ENCODE measurements at places on chromosomes 3 and 15.
A peak's percentile ranks its signal among the peaks of the same experiment; 100 is the strongest.

DNA sequence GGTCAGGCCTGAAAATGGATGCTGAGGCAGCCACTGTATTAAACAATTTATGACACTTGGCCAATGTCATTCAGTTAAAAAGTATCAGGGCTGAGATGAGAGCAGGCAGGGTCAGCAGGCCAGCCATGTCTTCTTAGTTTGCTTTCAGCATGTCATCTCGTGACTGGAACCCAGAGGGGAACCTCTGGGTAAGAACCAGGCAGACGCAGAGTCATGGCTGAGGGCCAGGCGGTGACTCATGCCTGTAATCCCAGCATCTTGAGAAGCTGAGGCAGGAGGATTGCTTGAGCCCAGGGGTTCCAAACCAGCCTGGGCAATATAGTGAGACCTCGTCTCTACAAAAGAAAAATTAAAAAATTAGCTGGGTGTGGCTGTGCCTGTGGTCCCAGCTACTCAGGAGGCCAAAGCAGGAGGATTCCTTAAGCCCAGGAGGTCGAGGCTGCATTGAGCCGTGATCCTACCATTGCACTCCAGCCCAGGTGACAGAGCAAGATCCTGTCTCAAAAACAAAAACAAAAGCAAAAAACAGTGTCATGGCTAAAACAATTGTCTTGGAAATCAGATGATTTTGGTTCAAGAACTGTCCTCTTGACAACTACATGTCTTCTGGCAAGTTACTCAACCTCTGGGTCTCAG, 11.7 kb downstream of the BCL2L10 start:
- no peak for DNase-seq

- DNase-seq, result no peak
These were observed 143.6 kb upstream of the GRM7 start for GRCh38 chr3:6717026-6717943.

GRCh38 chr15:64580696-64581407, 120.5 kb downstream of the ZNF609 start:
- no peak for DNase-seq

DNA sequence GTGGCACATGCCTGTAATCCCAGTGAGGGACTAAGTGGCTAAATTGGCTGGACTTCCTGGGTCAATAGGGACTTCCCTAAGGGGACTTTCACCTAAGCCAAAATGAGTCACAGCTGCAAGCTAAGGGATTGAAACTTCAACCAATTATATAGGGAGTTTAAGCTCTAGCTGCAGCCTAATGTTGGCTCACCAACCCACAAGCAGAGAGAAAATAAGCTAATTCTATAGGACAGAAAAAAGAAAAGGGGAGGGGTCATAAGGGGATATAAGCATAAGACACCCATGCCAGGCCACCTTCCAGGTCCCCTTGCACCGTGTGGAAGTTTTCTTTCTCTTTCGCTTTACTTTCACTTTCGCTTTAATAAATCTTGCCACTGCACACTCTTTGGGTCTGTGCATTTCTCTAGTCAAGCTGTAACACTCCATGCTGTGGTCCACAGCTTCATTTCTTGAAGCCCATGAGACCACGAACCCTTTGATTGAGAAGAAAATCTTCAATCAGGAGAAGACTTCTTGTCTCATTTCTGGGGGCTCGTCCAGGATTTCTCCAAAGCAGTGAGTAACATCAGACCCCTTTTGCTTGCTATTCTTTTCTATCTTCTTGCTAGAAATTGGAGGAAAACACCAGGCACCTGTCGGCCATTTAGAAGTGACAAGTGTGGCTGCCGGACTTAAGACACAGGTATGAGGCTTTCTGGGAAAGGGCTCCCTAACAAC, 192.3 kb downstream of the IGSF11 start:
- DNase-seq, result no peak

- DNase-seq, result no peak
These were observed 18.1 kb upstream of the TRAT1 start for GRCh38 chr3:108804437-108804836.

DNA sequence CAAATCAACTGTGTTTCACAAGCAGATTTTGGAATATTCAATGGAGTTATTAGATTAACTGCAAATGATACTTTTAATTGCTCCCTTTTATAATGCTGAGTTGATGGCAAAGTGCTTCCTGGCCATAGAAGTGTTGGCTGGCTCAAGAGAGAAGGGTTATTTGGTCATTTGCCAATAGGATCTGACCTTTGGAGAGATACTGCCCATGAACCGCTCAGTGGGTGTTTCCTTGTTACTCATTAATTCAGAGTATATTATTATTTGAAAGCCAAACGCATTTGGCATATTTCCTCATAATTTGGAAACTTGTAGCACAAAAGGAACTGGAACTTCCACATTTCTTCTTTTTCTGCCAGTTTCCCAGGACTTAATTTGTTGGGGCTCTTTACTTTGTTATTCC, 234.7 kb downstream of the CDIN1 start:
- no peak for DNase-seq

GRCh38 chr15:39326306-39326975, 254.4 kb upstream of the THBS1 start:
- no peak for DNase-seq

GRCh38 chr3:189512039-189512438, 119.2 kb upstream of the TP63 start:
- peak; percentile 2 for DNase-seq

GRCh38 chr15:37425541-37425940, 325.2 kb upstream of the MEIS2 start:
- no peak for DNase-seq

DNA sequence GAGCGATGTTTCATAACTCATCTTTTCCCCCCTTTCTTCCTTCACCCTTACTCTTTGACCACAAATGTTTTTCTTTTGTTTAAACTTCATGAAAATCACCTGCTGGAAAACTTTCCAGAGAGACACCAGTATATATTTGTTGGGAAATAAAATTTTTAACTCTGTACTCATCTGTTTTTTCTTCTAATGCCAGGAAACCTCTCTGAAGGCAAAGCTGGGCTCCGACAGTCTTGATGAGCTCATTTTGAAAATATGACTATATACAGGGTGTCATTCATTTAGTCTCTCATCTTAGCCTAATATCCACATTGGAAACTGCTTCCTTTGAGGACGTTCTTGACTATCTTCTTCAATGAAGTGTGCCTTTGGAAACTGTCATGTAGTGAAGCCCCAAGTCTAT, 339.6 kb upstream of the ROBO2 start:
- no peak for DNase-seq

DNA sequence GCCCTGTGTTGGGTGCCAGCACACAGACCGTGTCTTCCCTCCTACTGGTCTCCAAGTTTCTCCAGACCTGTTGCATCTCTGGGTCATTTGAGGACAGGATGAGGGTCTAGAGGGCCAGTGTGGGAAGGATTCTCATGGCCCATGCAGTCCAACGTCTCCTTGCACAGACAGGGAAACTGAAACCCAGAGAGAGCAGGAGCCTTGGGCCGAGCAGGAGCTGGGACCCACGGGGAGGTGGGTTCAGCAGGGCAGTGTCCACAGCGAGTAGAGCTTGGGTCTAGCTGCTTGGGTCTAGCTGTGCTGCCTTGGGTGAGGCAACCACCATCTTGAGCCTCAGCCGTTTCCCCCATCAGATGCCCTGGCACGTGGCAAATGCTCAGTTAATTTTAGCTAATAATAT, 32.3 kb downstream of the HDAC11 start:
- DNase-seq, result no peak

DNA sequence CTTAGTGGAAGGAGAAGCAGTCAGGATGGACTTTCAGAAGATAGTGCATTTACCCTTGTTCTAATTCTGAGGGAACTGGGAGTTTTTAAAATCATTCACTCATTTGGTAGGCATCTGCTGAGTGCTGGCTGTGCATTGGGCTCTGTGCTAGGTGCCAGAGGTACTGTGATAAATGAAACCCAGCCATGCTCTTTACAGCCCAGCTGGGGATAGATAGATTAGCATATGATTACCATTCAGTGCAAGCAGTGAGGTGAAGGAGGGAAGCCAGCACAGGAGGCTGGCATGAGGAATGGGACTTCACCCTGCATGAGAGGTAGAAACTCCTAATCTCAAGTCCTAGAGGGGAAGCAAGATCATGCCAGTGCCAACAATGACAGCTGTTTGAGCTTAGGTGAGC, 361.9 kb upstream of the TRIM42 start:
- DNase-seq, result no peak

- DNase-seq, result no peak
These were observed 969 bp upstream of the DNAJC19 start for GRCh38 chr3:180990505-180990904.

DNA sequence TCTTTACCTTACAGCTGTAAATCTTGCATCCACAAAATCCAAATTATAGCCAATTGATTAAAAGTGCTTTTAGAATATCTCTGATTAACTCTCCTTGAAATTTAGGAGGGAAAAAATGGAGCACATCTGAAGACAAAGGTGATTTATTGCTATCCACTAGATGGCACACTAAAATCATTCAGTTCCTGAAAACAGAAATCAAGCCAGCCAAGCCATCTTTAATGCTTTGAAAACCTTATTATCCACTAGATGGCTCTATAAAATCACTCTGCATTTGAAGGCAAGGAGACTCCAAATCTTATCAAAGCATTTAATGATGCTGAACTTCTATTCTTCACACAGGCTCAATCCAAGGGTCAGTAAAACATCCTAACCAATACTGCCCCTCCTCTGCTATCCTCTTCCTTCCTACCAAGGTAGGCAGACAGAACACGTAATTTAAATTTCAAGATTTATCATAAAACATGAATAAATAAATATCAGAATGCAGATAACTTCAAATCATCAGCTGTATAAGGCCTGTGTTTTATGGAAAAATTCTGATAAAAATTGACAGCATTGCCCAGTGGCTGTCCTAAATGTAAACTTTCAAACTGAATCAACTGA, 48.4 kb downstream of the GOLIM4 start:
- peak; percentile 25 for DNase-seq

- no peak for DNase-seq
These were observed 52.2 kb upstream of the STXBP5L start for GRCh38 chr3:120855665-120856437.

- no peak for DNase-seq
These were observed 26.6 kb downstream of the ALDH1L1 start for GRCh38 chr3:126153695-126154360.

DNA sequence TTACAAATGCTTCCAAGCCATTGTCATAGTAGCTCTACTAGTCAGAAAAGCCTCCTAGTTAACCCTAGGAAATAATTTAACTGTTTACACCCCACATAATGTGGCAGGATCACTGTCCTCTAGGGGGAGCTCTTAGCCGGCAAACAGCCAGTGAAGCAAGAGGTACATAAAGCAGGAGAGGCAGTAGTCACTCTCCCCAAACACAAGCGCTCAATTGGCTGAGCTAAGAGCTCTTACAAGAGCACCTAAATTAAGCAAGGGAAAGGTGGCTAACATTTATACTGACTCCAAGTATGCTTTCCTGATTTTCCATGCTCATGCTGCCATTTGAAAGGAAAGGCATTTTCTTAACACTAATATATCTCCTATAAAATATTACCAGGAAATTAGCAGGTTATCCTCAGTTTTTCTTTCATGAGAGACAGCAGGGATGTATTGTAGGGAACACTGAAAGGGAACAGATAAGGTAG, 37.6 kb downstream of the NCEH1 start:
- DNase-seq, result peak; percentile 55

GRCh38 chr3:120557115-120557514, 39.0 kb upstream of the NDUFB4 start:
- DNase-seq, result no peak

DNA sequence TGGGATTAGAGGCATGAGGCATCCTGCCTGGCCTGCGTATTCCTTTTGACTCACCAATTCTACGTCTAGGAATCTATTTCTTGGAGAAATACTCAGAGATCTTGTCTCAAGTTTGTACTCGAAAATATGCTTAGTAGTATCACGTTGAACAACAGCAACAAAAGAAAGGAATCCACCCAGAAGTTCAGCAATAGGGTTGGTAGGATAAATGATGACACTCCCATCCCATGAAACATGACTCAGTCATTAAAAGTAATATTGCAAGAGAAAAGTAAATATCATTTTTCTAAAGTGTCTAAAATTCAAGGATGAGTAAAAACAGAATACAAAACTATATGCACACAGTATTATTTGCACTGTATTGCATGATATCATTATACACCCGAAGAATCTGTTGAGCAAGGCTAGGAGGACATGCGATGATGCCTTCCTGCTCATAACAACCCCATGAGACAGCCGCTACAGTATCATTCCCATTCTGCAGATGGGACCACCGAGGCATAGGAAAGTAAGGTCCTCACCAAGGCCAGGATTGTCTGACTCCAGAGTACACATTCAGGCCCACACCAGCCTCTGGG, 61.5 kb downstream of the SLC6A1 start:
- no peak for DNase-seq

DNA sequence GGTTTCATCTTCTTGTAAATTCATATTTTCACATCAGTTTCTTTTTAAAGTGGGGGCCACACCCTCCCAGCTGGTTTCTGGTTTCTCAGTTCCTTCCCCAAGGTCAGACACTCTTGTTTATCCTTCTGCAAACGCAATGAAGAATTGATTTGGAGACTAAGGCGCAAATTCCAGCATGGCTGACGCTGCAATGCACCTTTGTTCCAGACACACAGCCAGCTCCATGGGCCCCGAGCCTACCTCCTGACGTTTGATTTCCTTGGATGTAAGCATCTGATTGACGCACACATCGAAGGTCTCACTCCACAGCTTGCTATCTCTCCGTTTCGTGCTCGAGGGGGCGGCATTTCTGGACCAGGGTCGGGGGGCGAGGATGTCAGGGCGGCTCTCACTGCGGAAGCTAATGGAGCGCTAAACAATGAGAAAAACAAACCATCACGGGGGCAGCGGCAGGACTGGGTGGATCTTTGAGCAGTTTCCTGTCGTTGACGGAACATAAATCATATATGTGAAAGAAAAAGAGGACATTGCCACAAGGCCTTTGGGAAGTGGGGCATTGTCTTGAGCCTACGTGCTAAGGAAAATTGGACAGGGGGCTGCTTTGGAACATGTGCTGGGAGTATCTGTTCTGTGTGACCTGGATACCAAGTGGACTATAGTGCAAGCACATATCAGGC, 46.9 kb downstream of the ARHGEF3 start:
- no peak for DNase-seq

DNA sequence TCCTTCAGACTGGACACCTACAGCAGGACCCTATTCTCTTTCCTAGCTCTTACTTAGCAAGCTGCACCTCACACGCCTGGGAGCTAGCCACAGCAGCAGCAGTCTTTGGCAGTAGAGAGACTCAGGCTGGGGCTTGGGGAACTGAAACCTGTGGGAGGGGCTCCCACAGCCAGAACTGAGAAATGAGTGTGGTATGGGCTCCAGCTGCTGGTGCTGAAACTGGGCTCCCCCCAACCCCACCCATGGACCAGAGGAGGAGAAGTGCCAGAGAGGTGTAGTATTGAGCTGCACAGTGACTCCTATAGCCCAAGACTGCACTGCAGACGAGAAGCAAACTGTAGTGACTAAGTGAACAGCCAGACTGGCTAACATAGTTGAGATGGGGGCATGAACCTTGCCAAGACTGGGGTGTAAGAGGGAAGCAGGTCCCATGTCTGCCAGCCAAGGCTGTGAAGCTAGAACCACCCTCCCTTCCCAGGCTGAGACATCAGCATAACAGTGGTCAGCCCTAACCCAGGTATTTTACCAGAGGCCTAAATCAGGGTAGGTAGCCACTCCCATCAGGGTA, 62.5 kb downstream of the MYO5A start:
- DNase-seq, result peak; percentile 53

GRCh38 chr15:28994831-28995596, 109.2 kb downstream of the APBA2 start:
- no peak for DNase-seq

GRCh38 chr15:94924057-94924456, 692.7 kb downstream of the MCTP2 start:
- no peak for DNase-seq
